ENCODE measurements at places on chromosomes 5 and 9.

DNA sequence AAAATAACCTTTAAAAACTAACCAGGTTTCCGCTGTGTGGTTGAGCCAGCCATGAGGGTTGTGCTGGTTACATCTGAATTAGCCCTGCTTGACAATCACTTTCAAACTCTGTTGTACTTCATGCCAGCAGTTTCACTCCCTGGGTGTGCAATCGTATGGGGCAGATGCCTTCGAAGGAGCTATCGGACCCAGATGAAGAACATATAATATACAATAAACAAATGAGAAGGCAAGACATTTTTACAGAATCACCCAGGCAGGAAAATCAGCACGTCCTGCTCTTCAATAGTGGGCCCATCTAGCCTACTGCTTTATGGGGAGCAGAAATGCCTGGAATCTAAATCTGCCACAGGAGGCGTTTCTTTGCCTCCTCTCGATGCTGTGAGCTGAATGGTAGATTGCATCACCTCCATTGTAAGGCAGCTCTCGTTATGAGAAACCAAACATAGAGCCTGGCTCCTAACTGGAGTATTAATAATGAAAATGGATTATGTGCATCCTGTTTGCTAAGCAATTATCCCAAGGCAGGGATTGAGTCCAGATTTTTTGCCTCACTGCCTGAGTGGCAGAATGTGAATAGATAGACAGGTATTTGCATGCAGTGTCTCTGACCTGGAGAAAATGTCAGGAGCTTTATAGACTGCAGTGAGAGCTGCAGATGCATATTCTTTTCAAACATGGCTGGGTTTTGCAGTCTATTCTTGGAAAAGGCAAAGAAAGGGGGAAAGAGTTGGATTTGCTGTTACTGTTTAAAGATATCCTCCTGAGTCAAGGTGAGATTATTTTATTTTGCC lies 143.3 kb upstream of the SMARCA2 start:
- DNase-seq, result no peak

GRCh38 chr5:163163858-163164257 lies 273.5 kb upstream of the CCNG1 start:
- DNase-seq, result no peak

DNA sequence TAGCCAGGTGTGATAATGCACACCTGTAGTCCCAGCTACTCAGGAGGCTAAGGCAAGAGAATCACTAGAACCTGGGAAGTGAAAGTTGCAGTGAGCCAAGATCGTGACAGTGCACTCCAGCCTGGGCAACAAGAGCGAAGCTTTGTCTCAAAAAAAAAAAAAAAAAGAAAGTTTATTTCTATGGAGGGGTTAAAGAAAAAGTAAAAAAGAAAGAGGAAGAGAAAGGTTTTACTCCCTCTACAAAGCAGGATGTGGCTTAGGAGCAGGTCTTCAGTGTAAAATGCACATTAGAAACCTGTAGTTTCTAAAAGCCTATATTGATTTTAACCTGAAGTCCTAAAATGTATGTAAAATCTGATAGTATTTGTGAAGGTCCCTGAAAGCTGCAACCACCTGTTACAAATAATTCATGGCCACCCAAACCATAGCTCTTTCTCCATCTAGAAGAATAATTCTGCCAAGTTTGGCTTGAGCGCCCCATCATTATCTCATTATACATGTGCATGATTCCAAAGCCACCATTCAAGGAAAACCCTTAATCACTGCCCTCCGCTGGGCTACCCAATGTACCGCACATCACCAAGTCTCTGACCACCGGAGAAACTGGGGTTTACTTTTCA lies 3.4 kb downstream of the FNBP1 start:
- no peak for DNase-seq

GRCh38 chr5:9713959-9714586 lies 83.9 kb upstream of the TAS2R1 start:
- DNase-seq, result no peak

- no peak for DNase-seq
Observed at GRCh38 chr5:94485067-94485466, 133.3 kb downstream of the KIAA0825 start.

DNA sequence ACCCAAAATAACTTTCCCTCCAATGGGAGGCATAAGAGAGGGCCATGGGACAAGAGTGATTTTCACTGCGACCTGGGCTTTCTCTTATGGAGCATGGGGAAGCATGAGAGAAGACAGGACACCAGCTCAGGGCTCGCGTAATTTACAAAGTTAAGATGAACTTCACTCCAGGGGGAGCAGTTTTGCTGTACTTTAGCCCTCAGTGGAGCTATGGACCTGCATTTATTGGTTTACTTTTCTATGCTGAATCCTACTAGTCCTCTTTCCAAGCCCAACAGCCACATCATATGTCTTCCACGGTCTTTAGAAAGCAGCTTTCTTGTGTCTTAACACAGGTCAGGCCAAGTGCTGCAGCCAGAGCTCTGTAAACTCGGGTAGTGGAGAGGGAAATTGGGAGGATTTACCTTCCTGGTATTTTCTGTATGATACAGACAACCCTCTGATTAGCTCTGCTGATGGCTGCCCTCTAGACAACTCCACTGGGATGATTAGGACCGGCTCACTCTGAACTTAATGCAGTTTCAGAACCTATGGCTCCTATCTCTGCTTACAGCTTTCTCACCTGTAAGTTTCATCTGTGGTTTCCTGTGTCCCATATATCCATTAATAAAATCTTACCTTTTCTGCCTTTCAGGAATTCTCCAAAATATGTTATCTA lies 581.0 kb upstream of the RORB start:
- DNase-seq, result no peak

- DNase-seq, result no peak
Observed at GRCh38 chr5:150402901-150403342, 9.8 kb downstream of the CD74 start.

DNA sequence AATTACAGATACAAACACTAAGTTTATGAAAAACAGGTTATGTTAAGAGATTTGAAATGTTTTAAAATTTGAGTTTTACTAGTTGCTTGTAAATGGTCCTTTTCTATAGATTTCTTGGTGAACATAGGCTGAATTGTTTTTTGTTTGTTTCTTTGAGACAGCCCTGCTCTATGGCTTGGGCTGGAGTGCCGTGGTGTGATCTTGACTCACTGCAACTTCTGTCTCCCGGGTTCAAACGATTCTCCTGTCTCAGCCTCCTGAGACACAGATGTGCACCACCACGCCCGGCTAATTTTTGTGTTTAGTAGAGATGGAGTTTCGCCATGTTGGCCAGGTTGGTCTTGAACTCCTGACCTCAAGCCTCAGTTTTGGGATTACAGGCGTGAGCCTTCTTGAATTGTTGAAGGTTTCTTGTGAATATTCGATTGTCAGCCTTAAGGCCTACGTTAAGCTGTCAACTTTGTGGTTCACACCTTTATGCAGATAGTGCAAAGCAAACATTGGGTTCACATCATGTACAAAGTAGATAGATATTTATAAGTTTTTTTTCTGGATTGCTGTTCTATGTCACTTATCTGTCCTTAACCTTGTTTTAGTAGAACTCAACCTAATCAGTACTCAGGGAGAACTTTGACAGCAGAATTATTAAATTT lies 26.2 kb downstream of the UHRF2 start:
- DNase-seq, result no peak

GRCh38 chr9:27864644-27865438 lies 291.6 kb upstream of the C9orf72 start:
- no peak for DNase-seq

- DNase-seq, result no peak
Observed at GRCh38 chr9:111854799-111855198, 41.8 kb upstream of the UGCG start.

Data from activated CD4-positive, alpha-beta T cell treated with anti-CD3 and anti-CD28 coated beads, Interleukin-2, amount 50 U/mL, for 4 hours (primary cell).